ENCODE measurements at places on chromosomes 6 and 20. TPM values are rescaled to one million over a fixed set of nuclear protein-coding genes. Genes with fewer than 3 reads are reported as not detected.

The ETV7 gene
- total RNA-seq, result 0.19 TPM

The HSPA12B gene
- 6.5 TPM for total RNA-seq

- DNase-seq, result no peak
Measured at GRCh38 chr6:123575188-123575587, 61.6 kb downstream of the TRDN start.

The ID4 gene
- total RNA-seq, result 7.0 TPM

The SLC17A5 gene
- total RNA-seq, result 17.7 TPM

The BCKDHB gene
- 29.2 TPM for total RNA-seq

DNA sequence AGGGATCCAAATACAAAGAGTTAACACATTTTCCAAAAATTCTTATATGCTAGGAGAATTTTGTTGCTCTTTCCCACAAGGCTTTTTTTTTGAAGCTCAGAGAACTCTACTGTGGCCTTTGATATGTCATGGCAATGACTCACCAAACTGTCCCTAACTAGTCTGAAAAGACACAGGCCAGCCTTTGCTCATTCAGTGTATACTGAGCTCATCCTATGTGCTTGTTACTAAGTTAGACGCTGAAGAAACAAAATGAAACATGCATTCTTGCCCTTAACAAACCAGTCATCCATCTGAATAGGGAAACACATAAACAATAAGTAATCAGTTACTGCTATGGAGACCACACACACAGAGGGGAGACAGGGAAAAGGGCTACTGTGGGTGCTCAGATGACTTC, 291.8 kb downstream of the FOXC1 start:
- no peak for DNase-seq

The NOTCH4 gene
- total RNA-seq, result 3.5 TPM

The SEL1L2 gene
- not detected for total RNA-seq

- no peak for DNase-seq
Measured at GRCh38 chr6:136771306-136771705, 21.0 kb downstream of the MAP3K5 start.

DNA sequence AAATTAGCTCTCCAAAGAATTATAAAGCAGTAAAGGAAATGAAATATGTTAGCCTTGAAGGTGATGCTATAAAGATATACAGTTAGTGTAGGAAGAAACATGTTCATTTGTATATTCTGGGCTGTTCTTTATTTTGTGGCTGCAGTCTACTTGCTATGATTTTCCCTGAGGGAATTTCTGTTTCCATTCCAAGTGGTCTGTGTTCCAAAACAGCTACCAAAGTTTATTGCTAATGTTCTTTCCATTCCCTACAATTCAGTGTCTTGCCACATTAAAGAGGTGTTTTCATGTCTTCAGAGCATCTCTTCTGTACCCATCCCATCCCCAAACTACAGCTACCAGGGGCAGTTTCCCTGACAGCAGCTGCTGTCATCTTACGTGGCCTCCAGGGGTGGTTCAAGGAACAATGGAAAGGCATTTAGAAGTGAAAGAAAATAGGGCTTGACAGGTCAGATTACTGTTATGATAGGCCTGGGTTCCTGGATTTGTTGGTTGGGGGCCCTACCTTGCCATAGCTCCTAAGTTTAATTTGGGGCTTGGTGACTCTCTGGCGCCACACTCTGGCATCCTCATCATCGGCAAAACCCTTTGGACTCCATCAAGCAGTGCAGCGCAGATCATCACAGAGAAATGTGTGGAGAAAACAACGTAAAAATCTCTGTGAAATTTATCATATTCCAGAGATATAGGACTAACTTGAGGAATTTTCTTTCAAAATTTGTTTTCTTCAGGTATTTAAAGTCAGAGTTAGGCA, 33.8 kb upstream of the AIG1 start:
- DNase-seq, result peak; percentile 82

- peak; percentile 51 for DNase-seq
Measured at GRCh38 chr20:51800872-51801121, 1.5 kb downstream of the SALL4 start.

DNA sequence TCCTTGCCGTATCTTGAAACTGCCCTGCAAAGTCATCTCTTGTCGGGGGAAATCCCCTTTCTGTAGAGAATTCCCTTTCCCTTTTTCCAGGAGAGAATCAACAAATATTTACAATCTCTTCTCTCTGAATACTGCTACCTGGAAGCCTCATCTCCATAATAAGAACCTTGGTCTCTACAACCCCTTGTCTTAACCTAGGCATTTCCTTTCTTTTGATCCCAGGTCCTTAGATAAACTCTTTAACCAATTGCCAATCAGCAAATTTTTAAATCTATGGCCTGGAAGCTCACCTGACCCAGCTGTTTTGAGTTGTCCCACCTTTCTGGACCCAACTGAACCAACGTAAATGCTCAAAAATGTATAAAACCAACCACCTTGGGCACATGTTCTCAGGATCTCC, 30.6 kb upstream of the SEC63 start:
- DNase-seq, result peak; percentile 73

- DNase-seq, result no peak
Measured at GRCh38 chr6:163533443-163533842, 118.9 kb downstream of the QKI start.

DNA sequence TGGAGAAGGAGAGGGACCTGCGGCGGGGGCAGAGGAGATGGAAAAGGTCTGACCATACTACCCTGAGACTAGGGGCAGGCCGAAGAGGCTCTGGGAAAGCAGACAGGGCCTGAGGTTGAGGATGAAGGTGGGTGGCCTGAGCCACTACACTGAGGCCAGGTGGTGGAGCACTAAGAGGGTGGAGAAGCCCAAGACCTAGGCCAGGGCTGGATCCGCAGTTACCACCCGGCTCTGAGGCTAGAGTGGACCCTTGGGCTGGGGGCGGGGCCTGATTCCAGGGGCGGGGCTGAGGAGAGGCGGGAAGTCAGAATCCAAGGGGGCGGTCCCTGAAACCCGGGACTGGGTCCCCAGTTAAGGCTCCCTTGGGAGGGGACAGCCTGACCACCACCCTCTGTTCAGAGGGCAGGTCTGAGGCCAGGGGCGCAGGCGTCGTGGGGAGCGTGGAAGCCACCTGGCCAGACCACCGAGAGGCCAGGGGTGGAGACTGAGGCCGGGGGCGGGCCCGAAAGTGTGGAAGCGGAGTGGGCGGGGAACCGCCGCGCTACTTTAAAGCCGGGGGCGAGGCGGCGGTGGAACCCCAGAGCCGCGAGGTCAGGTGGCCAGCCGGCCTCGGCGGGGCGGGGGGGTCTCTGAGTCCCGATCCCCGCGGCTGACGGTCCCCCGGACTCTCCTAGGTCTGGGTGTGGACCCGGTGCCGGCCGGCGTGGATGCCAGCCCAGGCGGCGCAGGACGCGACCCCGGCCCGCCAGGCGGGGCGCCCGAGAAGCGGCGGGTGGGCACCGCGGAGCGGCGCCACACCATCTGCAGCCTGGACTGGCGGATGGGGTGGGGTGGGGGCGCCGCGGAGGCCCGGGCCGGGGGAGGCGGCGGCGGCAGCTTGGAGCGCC, 8.3 kb downstream of the CCM2L start:
- DNase-seq, result peak; percentile 95

The BPIFA1 gene
- total RNA-seq, result not detected

The CD93 gene
- total RNA-seq, result 0.04 TPM

DNA sequence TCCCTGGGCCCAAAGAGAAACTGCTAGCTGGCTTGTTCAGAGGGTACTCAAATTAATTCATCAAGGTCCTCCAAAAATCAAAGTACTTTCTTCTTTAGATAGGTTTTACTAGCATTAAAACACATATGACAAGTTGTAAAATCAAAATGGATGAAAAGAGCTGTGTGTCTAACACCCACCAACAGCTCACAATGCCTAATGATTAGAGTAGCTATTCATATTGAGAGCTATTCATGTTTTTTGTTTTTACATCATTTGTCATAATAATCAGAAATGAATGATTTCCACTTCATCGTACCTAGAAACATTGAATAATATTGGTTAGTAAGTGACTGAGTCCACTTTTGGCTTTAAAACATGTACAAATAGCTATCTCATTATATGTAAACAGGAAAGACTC, 289.9 kb upstream of the RUNX2 start:
- no peak for DNase-seq

GRCh38 chr20:5297280-5298004, 19.3 kb downstream of the PROKR2 start:
- DNase-seq, result peak; percentile 17

DNA sequence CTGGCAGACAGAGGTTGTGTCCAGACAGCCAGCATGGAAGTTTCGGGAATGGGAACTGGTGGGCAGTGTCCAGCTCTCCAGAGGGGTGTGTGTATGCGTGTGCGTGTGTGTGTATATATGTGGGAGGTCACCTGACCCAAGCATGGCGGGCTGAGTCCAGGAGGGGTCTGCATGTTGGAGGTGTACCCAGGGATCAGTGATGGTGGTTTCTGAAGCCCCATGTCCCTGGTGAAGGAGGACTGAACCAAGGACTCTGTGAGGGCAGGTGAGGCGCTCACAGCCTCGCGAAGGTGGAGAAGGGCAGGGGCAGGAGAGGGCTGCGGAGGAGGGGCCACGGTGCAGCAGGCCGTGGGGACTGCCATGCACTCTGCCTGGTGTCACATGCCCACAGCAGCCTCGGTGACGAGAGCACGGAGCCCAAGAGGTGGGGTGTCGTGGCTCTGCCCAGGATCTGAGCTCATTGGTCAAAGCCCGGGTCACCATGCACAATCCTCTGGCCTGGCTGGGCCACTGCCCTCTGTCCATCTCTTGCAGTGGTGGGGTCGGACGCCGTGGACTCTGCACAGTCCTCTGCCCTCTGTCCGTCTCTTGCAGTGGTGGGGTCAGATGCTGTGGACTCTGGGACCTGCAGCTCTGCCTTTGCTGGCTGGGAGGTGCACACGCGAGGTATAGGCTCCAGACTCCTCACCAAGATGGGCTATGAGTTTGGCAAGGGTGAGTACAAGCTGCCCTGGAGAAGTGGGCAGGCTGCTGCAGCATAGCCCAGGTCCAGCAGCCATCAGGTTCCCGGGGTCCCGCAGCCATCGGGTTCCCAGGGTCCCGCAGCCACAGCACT, 2.1 kb upstream of the LIME1 start:
- no peak for DNase-seq

The SYNDIG1 gene
- 7.4 TPM for total RNA-seq

GRCh38 chr6:158344534-158344933, 32.3 kb downstream of the TULP4 start:
- no peak for DNase-seq

The ZSCAN23 gene
- total RNA-seq, result 3.1 TPM

DNA sequence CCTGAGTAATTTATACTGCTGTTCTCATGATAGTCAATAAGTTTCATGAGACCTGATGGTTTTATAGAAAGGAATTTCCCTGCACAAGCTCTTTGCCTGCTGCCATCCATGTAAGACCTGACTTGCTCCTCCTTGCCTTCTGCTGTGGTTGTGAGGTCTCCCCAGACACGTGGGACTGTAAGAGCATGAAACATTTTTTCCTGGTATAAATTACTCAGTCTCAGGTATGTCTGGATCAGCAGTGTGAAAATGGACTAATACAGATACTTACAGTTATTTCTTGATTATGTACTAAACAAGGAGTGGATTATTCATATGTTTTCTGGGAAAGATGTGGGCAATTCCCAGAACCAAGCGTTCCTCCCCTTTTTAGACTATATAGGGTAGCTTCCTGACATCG, 1.9 kb upstream of the TRIM38 start:
- DNase-seq, result no peak

GRCh38 chr20:50283370-50283769, 92.7 kb downstream of the CEBPB start:
- no peak for DNase-seq

GRCh38 chr6:45012687-45013086, 315.4 kb upstream of the RUNX2 start:
- no peak for DNase-seq

DNA sequence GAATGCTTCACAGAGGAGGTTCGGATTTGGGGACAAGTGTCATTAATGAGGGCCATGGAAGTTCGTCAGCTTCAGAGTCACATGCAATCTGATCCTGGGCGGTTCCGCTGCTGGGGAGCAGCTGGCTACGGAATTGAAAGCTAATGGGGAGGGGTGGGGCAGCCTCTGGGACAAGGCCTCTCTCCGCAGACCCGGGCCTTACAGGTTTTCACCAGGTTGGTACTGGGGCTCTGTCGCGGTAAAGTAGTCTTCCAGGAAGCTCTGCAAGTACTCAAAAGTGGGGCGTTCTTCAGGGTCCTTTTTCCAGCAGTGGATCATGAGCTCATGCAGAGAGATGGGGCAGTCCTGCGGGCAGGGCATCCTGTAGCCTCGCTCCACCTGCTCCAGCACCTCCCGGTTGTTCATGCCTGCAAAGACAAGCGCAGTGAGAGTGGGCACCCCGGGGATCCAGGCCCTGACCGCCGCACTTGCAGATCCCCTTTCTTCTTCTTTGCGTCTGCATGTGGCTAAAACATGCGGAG, 55.9 kb upstream of the TRAF3IP2 start:
- peak; percentile 80 for DNase-seq

The CLPSL1 gene
- total RNA-seq, result not detected

The RAET1L gene
- total RNA-seq, result not detected

The PRL gene
- not detected for total RNA-seq

DNA sequence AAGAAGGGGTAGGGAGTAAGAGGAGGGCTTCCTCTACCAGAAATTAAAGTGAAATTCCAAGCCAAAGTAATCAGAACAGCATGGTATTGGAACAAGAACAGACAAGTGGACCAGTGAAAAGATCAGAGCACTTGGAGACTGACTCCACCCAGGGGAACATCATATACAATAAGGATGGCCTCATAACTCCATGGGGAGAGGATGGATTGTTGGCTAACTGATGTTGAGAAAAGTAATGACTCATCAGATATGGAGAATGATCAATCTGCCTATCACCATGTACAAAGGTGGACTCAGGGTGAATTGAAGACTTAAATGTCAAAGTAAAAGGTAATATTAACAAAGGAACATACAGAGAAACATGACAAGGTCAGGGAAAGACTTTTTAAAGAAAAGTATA, 12.8 kb downstream of the SLC22A3 start:
- DNase-seq, result no peak

DNA sequence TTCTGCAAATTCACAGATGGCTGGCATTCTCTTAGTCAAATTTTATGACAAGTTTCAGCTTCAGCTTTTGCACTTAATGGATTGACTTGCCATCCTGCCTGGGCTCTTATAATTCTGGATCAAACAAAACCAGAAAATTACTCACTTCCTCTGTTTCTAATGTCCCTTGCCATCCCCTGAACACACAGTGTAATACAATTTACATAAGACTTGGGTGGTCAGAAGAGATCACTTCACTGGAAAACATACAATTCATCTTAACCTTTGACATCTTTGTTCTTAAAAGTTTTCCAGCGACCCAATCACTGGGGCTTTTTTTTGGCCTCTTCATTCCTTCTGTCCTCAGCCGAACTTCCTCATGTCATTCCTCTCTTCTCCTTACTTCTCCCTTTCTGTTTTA, 199.0 kb downstream of the ARHGAP18 start:
- DNase-seq, result no peak

The BNIP5 gene
- total RNA-seq, result not detected

- no peak for DNase-seq
Measured at GRCh38 chr6:134516582-134516981, 198.7 kb upstream of the SGK1 start.

The ELOVL2 gene
- total RNA-seq, result 1.7 TPM
